ENCODE measurements at places on chromosomes 2 and 18.
A peak's percentile ranks its signal among the peaks of the same experiment; 100 is the strongest.

- no peak for DNase-seq
Measured at GRCh38 chr2:1758774-1759610, 14.7 kb upstream of the PXDN start.

- DNase-seq: no peak
Measured at GRCh38 chr18:3012136-3013023, 564 bp downstream of the LPIN2 start.

DNA sequence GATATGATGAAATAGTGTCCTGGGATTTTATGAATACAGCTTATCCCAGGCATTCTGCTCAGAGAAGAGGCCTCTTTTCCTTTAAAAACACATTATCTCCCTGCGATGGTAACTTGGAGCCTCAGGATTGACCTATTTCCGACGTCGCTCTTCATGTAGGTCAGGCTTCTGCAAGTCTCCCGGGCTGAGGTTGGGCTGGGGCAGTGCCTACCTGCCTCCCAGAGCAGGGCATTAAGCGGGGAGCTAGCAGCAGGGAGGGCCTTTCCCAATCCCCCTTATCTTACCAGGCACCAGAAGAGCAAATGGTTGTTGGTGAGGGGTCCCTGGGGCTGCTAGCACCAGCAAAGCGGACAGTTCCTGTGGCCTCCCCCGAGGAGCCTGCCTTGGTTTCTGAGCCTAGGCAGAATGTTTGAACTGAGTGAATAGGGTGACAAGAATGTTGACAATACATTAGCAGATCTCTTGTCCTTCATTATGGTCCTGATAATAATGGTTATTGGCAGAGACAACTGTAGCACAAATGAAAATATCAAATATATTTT lies 60.2 kb downstream of the TRPM8 start:
- peak; percentile 7 for DNase-seq

- no peak for DNase-seq
Measured at GRCh38 chr2:176967911-176968450, 244.6 kb upstream of the HNRNPA3 start.

- peak; percentile 1 for DNase-seq
Measured at GRCh38 chr2:23703583-23704385, 223.1 kb downstream of the ATAD2B start.

GRCh38 chr2:127410871-127411652 lies 7.2 kb upstream of the PROC start:
- DNase-seq: no peak

DNA sequence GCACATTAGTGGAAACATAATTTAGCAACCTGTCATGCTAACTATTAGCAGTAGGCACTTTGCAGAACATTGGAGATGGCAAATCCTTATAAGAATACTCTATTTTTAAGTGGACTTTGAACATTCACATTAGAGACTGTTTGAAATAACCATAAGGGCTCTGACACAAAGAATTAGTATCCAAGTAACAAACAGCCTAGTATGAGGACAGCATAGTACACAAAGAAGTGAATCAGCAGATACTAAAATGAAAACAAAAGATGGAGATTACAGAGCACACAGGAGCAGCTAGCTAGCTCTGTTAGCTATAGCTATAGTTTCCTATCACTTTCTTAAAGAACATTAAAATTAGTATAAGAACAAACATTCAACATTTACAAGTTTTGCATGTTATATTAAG lies 256.3 kb upstream of the SPOPL start:
- DNase-seq: no peak

- DNase-seq: no peak
Measured at GRCh38 chr2:128642316-128642715, 323.6 kb upstream of the HS6ST1 start.

- DNase-seq: no peak
Measured at GRCh38 chr2:163656622-163657280, 79.1 kb downstream of the FIGN start.

DNA sequence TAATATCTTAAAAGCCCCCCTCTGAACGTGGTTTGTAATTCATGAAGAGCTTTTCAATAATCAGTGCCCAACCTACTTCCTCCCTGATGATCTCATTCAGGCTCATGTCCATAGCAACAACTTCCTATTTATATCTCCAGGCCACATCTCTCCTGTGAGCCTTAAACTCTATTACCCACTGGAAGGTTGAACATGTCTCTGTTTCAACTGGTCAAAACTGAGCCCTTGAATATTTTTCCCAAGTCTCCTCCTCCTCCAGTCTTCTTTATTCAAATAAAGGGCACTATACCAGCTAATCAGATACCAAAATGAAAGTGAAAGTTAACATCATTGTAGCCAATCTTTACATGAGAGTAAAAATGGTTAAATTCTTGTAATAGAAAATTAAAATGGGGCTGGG lies 63.7 kb upstream of the ITGA4 start:
- no peak for DNase-seq

- no peak for DNase-seq
Measured at GRCh38 chr2:233100192-233100998, 40.3 kb downstream of the INPP5D start.

GRCh38 chr18:34620258-34620861 lies 89.7 kb upstream of the DTNA start:
- no peak for DNase-seq

GRCh38 chr18:9549405-9549804 lies 65.0 kb downstream of the PPP4R1 start:
- DNase-seq: no peak

- no peak for DNase-seq
Measured at GRCh38 chr2:184849516-184849915, 251.2 kb downstream of the ZNF804A start.

- peak; percentile 37 for DNase-seq
Measured at GRCh38 chr2:9897331-9897737, 54.1 kb downstream of the TAF1B start.

DNA sequence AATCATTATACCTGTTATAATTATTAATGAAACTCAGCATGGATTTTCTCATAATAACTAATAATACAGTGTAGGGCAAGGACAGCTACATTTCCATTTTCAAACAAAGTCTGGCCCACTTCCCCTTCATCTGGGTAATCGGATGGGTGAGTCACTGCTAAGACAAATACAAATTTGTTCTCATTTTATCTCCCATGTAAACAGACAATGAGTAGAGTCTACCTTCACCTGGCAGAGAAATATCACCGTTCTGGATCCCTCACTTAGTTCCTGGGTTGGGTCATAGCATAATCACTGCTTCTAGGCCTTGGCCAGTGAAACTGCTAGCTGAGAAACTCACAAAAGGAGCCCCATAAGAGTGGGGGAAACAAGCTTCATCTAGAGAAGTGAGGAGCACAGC lies 9.2 kb downstream of the CNTNAP5 start:
- no peak for DNase-seq

- DNase-seq: no peak
Measured at GRCh38 chr18:13879937-13880336, 35.4 kb downstream of the MC2R start.

- no peak for DNase-seq
Measured at GRCh38 chr2:201909961-201910361, 103.6 kb downstream of the CDK15 start.

DNA sequence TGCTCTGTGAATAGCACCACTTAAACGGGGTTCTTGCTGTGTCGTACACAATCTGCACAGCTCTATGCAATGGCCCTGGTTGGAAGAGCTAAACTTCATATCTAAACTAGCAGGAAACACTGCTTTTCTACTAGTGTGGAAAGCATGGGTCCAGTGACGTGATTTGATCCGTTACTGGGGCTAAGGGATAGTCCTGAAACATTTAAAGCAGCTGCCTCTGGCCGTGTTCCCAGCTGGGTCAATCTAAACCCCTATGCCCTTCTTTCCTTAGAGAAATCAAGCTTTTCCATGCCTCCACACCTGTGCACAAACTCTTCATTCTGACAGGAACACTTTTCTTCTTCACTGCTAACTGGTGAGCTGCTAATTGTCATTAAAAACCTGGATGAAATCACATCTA lies 5.4 kb upstream of the IGFBP5 start:
- DNase-seq: no peak

GRCh38 chr2:53286345-53286744 lies 481.3 kb upstream of the CHAC2 start:
- DNase-seq: no peak

GRCh38 chr2:213246497-213247281 lies 37.6 kb upstream of the SPAG16 start:
- DNase-seq: no peak

DNA sequence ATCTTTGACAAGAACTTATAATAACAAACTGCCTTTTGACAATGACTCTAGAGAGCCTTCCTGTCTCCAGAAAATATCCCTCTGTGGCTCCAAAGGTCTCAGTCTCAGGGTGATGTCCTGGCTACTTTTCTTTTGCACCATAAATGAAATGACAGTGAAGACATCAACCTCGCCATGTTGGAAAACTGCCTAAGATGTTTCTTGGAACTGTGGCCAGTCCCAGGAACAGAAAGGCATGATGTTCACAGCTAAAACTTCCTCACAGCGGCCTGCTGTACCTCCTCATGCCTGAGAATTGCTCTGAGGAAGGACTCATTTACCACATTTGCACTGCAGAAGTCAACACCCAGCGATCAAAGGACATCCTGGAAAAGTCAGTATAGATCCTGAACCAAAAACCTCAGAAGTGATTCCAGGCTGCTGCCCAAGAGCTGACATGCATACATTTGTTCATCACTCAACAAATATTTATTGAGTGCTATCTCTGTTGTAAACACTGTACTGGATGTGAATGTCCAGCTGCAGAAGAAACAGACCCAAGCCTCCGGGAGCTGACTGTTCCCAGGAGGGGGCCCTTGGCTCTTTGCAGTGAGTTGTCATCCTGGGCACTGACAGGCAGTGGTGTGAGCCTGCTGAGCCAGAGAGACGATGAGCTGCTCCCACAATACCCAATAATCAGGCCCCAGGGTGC lies 64.3 kb upstream of the ACSL3 start:
- peak; percentile 56 for DNase-seq

DNA sequence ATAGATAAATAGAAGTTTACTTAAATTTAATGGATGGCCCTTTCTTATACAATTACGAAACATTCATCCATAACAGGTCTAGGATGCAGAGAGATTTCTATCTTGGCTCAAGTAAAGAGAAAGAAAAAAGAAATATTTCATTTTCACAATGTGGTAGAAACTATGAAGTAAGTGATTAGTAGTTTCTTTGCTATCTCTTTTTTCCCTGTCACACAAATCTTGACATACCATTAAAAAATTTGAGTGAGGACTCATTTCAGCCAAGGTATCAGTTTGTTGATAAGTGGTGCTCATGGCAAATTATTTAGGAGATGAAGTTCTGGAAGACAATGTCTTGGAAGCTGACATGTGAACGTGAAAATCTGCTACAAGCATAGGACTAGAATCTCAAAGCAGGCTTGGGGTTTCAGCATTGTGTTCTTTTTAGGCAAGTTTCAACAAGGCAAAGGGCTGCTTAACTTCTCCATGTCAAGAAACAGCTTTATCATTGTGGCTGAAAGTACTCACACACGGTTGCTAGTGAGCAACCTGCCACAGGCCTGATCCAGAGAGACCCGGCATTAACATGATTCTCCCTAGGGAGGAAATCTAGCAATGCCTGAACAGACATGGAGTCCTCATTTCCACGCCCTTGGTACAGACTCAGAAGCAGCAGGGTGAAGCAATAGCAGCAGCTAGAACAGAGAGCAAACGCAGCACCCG lies 414.6 kb downstream of the DLGAP1 start:
- DNase-seq: no peak

DNA sequence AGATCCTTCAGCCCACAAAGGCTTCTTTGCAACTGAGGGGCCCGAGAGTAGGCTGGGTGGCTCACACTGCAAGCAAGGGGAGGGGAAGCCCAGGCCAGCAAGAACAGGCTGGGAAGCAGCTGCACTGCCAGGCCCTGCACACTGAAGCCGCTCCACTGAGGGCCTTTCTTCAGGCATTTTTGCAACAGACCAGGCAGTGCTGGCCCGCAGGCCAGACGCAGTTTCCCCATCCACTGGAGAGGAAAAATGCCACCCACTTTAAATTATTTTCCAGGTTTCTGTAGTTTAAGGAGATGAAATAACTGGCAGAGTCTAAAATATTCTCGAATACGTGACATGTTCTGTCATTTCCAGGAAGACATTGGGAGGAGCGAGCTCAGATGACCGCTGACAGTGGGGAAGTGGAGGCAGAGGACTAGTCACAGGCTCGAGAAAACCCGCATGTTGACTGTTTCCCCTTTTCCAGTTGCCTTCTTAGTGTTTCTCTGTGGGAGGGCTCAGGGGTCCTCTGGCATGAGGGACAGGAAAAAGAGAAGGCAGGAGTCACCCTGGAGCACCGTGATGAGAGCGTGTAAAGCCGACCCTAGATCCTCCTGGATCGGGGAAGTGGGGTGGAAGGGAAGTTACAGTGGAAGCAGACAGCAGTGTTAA lies 53.3 kb upstream of the B3GNT7 start:
- DNase-seq: peak; percentile 51

- DNase-seq: no peak
Measured at GRCh38 chr2:235300368-235301201, 193.3 kb upstream of the AGAP1 start.

- peak; percentile 77 for DNase-seq
Measured at GRCh38 chr18:31513189-31513935, 15.4 kb downstream of the DSG2 start.

DNA sequence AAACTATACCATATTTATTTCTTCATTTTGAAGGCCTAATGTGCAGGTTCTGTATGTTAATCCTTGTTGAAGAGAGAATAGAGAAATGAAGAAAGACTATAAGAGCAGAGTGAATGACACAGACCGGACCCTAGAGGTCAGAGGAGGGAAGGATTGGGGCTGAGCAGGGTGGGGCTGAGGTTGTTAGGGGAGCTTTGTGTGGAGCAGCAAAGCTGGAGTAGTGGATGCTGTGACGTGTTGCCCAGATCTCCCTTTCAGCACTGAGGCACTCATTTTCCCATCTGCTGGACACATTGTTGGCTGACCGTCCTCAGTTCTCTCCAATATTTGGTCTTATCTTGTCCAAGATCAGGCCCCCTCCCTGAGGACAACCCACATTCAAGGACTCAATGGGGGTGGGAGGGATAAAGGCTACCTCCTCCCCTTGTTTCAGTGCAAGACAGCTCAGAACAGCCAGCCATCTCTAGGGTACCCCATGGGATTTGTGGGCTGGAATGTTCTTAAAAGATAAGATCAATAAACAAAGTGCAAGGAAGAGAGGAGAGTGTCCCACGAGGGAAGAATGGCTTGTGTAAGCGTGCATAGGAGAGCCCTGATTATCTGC lies 143.6 kb downstream of the TDRD15 start:
- no peak for DNase-seq

- DNase-seq: no peak
Measured at GRCh38 chr18:63528863-63529492, 13.2 kb upstream of the SERPINB12 start.

DNA sequence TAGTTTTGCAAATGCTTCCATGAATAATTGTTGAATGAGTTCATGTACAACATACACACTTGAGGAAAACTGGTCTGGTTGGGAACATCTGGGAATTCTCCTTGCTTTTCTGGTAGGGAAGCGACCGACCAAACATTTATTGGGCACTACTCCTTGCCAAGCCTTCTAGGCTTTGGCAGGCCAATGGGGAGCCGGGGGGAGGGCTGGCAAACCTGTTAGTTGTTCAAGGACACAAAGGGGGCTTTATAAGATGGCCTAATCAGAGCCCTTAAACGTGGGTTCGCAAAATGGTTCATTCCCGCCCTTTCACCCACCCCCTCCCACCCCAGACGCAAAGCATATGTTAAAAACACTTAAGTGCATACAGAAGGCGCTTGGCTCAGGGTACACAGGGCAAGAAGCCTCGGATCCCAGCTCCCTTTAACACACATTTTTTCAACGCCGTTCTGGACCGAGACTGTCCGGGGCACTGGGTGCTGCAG lies 844 bp upstream of the VSNL1 start:
- DNase-seq: no peak

- peak; percentile 13 for DNase-seq
Measured at GRCh38 chr2:153890576-153890975, 18.9 kb downstream of the GALNT13 start.

Measured in ELF-1 (cell line).